ENCODE measurements at places on chromosomes 7 and 10.

DNA sequence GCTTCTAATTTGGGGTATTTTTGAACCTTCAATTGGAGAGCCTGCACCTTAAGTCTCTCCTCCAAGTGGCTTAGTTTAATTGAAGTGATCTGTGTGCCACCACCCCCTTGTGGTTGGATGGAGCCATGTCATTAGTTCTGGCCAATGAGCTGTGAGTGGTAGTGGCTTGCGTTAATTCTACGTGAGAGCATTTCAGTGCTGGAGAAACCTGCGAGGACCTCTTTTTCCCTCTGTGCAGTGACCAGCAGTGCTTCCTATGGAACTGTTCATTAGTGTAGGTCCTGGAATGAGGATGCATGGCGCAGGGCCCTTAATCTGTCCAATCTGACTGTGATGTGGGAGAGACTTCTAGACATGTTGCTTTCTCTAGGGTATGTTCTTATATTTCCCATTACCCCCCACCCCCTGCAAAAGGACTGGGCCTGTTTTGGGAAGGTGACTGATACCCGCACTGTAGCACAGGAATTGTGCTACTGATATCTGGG, 3.8 kb downstream of the HILPDA start:
- DNase-seq: peak; percentile 63

DNA sequence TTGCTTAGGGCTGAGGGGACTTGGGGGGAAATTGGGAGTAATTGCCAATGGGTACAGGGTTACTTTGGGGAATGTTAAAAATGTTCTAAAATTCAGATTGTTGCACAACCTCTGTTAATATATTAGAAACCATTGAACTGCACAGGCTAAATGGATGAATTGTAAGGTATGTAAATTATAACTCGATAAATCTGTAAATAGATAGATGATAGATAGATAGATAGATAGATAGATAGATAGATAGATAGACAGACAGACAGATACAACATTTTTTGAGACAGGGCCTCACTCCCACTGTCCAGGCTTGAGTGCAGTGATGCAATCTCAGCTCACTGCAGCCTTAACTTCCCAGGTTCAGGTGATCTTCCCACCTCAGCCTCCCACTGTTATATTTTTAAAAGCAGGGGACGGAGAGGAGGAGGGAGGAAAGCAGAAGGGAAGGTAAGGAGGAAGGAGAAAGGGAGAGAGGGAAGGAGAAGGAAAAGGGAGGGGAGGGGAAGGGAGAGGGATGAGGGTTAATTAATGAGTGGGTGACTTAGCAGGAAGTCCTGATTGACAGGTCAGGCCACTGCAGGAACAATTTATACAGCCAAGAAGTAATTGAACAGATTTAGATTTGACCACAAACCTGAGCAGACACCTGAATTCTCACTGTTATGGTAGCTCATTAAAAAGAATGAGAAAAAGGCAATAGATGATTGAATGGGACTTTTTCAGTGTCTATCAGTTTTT, 38.7 kb downstream of the AOC1 start:
- no peak for DNase-seq

GRCh38 chr7:150934045-150934766, 43.9 kb downstream of the KCNH2 start:
- no peak for DNase-seq

DNA sequence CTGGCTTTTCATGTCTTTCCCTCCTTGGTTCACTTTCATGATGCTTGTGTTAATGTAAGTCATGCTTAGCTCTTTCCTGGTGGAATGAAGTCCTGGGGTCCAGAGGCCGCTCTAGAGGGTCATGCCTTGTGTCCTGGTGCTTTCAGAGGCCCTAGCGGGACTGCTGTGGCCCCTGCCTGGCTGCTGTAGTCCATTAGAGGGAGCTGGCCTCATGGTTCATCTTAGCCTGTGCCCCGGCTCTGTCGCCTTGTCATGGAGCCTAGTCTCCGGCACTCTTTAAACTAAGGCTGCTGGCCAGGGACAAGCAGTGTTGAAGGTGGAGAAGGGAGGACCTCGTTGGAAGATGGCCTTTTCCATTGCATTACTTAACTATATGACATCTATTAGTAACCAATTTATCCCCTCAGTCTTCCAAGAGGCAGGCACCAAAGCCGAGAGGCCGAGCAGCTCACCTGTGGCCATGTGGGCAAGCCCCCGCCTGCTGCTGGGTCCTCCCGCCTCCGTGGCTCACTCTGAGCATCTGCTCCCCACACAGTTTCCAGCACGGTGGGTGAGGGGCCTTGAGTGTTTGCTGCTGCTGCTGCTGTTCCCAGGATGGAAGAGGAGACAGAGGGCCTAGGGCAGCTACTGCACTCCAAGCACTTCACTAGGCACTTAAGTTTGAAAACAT, 5.0 kb upstream of the NDUFB2 start:
- DNase-seq: no peak

DNA sequence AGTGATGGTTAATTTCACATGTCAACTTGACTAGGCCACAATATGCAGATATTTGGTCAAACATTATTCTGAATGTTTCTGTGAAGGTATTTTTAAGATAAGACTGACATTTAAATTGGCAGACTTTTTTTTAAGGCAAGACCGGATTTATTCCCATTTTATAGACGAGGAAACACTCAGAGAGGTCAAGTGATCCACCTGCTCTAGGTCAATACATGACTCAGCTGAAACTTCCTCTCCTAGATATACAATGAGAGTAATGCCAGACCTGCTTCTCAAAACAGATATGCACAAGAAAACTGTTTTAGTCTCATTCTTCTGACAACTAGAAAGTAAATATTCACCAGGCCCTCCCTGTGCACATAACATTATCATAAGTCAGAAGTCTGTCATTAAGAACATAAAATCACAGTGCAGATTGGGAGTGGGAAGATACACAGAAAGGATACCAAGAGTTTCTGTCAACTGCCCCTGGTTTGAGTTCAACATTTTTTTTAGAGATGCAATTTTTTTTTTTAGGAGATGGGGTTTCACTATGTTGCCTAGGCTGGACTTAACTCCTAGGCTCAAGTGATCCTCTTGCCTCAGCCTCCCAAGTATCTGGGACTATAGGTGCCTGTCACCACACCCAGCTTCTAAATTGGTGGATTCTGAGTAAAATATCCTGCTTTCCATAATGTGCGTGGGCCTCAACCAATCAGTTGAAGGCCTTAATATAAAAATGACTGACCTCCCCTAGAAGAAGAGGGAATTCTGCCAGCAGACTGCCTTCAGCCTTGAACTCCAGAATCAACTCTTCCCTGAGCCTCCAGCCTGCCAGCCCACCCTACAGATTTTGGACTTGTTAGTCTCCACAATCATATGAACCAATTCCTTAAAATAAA, 121.4 kb downstream of the ZFAND4 start:
- no peak for DNase-seq

GRCh38 chr7:115274-115911, 77.0 kb upstream of the FAM20C start:
- peak; percentile 72 for DNase-seq
